Dermis blood vessel endothelial cell (primary cell): ENCODE measurements at places on chromosomes 13 and 19. TPM values are rescaled to one million over a fixed set of nuclear protein-coding genes. Genes with fewer than 3 reads are reported as not detected.

DNA sequence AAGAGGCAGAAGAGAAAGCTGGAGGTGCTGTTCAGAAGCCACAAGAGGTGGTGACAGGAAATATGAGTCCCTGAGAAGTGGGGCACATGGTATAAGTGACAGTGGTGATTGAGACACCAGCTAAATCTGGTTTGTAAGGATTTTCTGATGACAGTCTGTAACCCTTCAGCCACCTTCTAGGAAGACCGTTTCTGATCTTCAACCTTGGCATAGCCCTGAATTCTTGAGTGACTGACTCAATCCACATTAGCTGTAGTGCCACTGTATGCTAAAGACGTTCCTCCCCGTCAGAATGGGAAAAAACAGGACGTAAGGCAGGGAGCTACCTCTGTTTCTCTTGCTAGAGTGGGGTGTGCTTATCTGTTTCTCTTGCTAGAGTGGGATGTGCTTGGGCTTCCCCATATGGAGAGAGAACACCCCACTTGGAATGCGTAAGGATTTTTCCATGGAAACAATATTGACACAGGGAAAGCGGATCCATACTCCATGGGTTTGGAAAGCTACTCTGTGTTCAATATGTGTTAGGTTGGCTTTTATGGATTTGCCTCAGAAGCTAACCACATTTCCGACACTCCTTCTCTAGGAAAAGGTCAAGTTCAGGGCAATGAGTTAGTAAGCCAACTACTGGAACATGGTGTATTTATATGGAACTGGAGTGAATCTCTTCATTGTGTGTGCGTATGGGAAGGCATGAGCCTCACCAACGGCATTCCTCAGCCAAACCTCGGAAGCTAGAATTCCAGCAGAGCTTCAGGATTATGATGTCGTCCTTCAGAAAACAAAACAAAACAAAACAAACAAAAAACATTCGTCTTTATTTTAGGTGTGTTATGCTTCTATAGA, 948.8 kb upstream of the SLC10A2 start:
- peak; percentile 35 for DNase-seq

DNA sequence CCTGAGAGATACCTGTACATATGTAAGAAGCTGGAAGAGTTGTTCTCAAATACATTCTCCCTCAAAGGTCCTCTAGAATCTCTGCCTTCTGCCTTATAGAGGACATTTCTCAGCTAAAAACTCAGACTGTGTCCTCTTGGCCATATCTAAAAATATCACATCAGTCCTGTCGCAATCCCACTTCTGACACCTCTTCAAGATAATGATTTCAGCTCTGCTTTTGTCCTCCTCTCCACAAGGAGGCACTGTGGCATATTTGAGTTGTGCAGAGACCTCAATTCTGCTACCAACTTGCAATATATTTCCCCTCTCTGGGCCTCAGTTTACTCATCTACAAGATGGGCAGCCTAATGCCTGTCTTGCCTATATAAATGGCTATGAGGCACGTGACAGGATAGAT, 16.6 kb downstream of the ADAMTS10 start:
- no peak for DNase-seq

DNA sequence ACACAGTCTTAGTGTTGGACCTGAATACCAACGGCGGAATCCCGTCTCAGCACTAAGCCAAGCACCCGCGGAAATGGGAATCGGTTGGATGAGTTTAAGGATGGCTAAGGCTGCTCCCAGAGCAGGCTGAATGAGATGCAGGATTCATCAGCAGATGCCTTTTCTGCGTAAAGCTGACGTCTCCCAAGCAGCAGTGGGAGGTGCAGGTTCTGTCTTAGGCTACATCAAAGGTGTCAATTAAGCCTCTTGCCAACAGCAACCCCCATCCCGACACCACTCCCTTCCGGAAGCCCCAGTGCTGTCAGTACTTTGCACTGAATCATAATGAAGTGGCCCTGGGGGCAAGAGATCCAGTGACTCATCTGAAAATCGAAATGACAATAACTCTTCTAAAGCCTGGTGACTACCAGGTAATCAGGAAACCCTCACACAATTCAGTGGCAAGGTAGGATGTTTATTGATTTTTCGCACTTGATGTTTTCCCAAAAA, 275.6 kb downstream of the DCLK1 start:
- peak; percentile 45 for DNase-seq

GRCh38 chr19:1105008-1105872, 1.4 kb downstream of the GPX4 start:
- DNase-seq, result peak; percentile 59

ZNF865 gene
- 1.4 and 2.6 TPM in 2 replicates for total RNA-seq

VAV1 gene
- 0.09 TPM in 1 of 2 replicates, not detected in the other for total RNA-seq

DPF1 gene
- total RNA-seq, result 0.34 and 0.47 TPM in 2 replicates
